ENCODE measurements at places on chromosomes 7 and 10.

DNA sequence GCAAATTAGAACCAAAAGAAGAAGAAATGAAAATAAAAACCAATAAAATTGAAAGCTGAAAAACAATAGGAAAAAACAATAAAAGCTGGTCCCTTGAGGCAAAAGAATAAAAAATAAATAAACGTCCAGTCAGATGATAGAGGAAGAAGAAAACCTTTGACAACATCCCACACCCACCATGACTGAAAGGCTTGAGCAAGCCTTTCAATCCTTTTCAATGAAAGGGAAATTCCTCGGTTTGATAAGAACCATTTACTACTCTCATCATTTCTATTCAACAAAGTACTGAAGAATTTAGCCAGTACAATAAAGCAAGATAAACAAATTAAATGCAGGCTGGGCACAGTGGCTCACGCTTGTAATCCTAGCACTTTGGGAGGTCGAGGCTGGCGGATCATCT is 3.8 kb downstream of the SLC25A40 start:
- no peak overlapping the region for H3K4me3 ChIP-seq
- peaks cover 20% of the 10 kb centered on the region for H3K4me1 ChIP-seq
- H3K27ac ChIP-seq = no peak overlapping the region
- peaks cover 31% of the 10 kb centered on the region for H3K36me3 ChIP-seq

GRCh38 chr7:43004082-43004481 is 71.9 kb downstream of the MRPL32 start:
- no peaks in the 10 kb centered on the region for H3K4me1 ChIP-seq
- H3K4me3 ChIP-seq = no peak overlapping the region
- H3K27me3 ChIP-seq = peaks cover 45% of the 10 kb centered on the region
- DNase-seq = no peak
- H3K27ac ChIP-seq = no peak overlapping the region

DNA sequence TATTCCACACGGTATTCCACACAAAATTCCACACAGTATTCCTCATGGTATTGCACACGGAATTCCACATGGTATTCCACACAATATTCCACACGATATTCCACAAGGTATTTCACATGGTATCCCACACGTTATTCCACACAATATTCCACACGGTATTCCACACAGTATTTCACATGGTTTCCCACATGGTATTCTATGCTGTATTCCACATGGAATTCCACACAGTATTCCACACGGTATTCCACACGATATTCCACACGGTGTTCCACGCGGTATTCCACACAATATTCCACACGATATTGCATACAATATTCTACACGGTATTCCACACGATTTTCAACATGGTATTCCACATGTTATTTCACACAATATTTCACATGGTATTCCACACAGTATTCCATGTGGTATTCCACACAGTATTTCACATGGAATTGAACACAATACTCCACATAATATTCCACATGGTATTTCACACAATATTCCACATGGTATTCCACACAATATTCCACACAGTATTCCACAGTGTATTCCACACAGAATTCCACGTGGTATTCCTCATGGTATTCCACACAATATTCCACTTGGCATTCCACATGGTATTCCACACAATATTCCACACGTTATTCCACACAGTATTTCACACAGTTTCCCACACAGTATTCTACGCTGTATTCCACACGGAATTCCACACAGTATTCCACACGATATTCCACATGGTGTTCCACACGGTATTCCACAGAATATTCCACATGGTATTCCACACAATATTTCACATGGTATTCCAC is 136.0 kb upstream of the CHST15 start:
- peaks cover 6% of the 10 kb centered on the region for H3K27me3 ChIP-seq
- H3K4me1 ChIP-seq = peaks cover 4% of the 10 kb centered on the region
- H3K36me3 ChIP-seq = no peaks in the 10 kb centered on the region
- H3K4me3 ChIP-seq = no peak overlapping the region
- no peak overlapping the region for H3K27ac ChIP-seq

- H3K36me3 ChIP-seq = no peaks in the 10 kb centered on the region
- no peak overlapping the region for H3K4me3 ChIP-seq
- no peak overlapping the region for H3K27ac ChIP-seq
- DNase-seq = no peak
- no peaks in the 10 kb centered on the region for H3K4me1 ChIP-seq
Measured at GRCh38 chr7:93165447-93165846, 17.3 kb upstream of the SAMD9L start.

GRCh38 chr7:156049366-156049765 is 237.1 kb upstream of the SHH start:
- H3K4me3 ChIP-seq = no peak overlapping the region
- no peaks in the 10 kb centered on the region for H3K4me1 ChIP-seq
- DNase-seq = no peak

DNA sequence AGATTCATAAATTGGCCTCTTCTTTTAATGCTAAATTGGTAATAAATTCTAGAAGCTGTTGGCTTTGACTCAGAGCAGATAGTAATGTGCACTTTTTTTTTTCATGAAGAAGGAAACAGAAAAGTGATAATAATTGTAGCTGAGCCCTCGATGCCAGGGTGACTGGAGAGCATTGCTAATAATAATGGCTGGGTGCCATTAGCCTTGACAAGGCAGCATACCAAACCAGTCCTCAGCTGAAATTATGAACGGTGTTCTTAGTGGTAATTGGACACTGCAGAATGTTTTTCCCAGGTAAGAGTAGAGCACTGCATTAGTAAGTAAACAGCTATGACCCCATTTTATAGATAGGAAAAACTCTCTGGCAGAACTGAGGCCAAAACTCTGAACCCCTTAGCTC is 18.9 kb downstream of the PLEKHA8 start:
- no peak overlapping the region for H3K4me3 ChIP-seq
- H3K27me3 ChIP-seq = no peaks in the 10 kb centered on the region
- DNase-seq = no peak
- H3K36me3 ChIP-seq = peaks cover 38% of the 10 kb centered on the region
- no peak overlapping the region for H3K27ac ChIP-seq

Data from osteocyte (in vitro differentiated cells).